Stomach (tissue), 19 donors: ENCODE measurements at places on chromosomes 1 and 21. TPM values are rescaled to one million over a fixed set of nuclear protein-coding genes. Genes with fewer than 3 reads are reported as not detected.

- peak; percentile 34 for DNase-seq
Observed at GRCh38 chr1:211517006-211517405, 25.0 kb upstream of the RD3 start.

- DNase-seq, result no peak
Observed at GRCh38 chr1:57015071-57015470, 49.3 kb upstream of the C8B start.

The PRRC2C gene
- polyA plus RNA-seq, result 19.0 TPM

The LIPI gene
- not detected for polyA plus RNA-seq

- DNase-seq, result no peak
Observed at GRCh38 chr1:246805135-246805716, 81.0 kb downstream of the SCCPDH start.

- no peak for DNase-seq
Observed at GRCh38 chr1:183306317-183307042, 111.7 kb downstream of the NMNAT2 start.

GRCh38 chr1:12636098-12636950 lies 7.6 kb upstream of the AADACL4 start:
- DNase-seq, result no peak

The GPA33 gene
- 0.03 TPM for polyA plus RNA-seq

GRCh38 chr1:94591823-94592570 lies 50.4 kb upstream of the F3 start:
- no peak for DNase-seq

The TPTE gene
- polyA plus RNA-seq, result not detected

GRCh38 chr1:197451381-197451780 lies 183.3 kb downstream of the CRB1 start:
- DNase-seq, result peak; percentile 27

The RPL11 gene
- 3,493 TPM for polyA plus RNA-seq

GRCh38 chr1:114118351-114118990 lies 35.2 kb downstream of the SYT6 start:
- DNase-seq, result no peak

The OR10J1 gene
- not detected for polyA plus RNA-seq

The LRRC3 gene
- polyA plus RNA-seq, result 1.3 TPM

GRCh38 chr1:56451491-56451890 lies 127.9 kb downstream of the PLPP3 start:
- peak; percentile 73 for DNase-seq

DNA sequence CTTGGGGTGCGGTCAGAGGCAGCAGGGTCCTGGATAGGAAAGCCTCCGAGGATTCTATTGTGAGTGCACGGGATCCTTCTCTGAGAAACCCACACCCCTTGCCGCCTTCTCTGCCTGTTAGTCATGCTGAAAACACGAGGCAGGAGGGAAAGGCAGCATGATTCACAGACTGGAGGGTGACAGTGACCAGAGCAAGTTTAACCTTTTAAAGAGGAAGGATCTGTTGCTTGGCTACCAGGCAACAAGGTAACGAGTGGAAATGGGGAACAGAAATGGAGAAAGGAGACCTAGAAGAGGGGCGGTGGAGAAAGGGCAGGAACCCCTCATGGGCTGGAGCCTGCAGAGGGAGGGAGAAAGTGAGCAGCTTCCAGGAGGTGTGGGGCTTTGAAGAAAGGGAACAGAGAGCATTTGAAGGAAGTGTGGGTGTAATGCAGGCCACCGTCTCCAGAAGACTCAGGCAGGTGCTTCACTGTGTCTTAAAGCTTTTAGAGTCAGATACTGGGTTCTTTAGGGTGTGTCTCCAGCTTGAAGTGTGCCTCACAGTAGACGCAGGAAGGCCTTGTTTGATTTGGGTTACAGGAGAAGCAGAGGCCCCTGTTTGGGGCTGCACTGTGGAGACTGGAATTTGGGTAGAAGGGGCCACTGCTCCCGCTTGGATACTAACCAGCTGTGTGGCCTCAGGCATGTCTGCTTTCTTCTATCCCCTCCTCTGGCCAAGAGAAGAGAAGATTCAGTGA lies 19.1 kb downstream of the OPTC start:
- peak; percentile 44 for DNase-seq

The TCP10L gene
- not detected for polyA plus RNA-seq

The S100A7 gene
- not detected for polyA plus RNA-seq

The NTNG1 gene
- polyA plus RNA-seq, result 0.23 TPM

GRCh38 chr1:183569141-183569540 lies 21.1 kb downstream of the NCF2 start:
- no peak for DNase-seq

GRCh38 chr1:19488136-19488535 lies 2.8 kb upstream of the CAPZB start:
- DNase-seq, result no peak

GRCh38 chr1:28755701-28756100 lies 19.0 kb downstream of the YTHDF2 start:
- DNase-seq, result no peak

- DNase-seq, result no peak
Observed at GRCh38 chr21:32100423-32100822, 178.4 kb downstream of the MIS18A start.

GRCh38 chr1:109319114-109319513 lies 12.3 kb upstream of the MYBPHL start:
- no peak for DNase-seq

The HORMAD1 gene
- polyA plus RNA-seq, result not detected

DNA sequence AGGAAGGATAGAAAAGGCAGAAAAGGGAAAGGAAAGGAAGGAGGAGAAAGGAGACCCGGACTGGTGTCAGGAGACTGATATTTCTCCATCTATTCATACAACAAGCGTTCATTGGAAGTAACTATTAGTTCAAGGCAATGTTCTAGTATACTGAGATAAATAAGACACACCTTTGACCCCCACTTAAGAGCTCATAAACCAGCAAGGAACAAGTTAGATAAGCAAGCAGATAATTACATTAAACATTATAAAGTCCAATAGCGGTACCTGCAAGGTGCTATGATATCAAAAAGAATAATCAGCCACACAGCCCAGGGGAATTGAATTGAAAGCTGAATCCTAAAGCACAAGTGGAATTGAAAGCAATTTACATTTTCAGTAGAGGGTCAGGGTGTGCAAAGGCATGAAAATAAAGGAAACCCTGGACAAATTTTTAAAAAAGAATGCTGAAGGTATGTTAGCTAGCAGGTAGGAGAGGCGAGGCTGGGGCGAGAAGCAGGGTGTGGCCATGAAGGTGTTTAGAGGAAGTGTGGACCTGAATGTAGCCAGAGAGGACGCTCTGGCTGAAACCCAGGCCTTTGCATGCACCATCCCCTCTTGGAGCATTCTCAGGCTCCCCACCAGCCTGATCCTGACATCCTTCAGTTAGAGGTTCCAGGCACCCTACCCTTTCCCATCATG lies 200.0 kb downstream of the SETD4 start:
- DNase-seq, result no peak

- no peak for DNase-seq
Observed at GRCh38 chr21:44740742-44741141, 29.4 kb upstream of the TSPEAR start.
